ENCODE measurements at places on chromosomes 2 and 18. TPM values are rescaled to one million over a fixed set of nuclear protein-coding genes. Genes with fewer than 3 reads are reported as not detected.
A peak's percentile ranks its signal among the peaks of the same experiment; 100 is the strongest.

GRCh38 chr2:199471443-199472057 lies 13.8 kb upstream of the SATB2 start:
- DNase-seq, result peak; percentile 69

The DLGAP1 gene
- total RNA-seq, result not detected

- DNase-seq, result peak; percentile 29
These were observed 5.6 kb upstream of the TNS1 start for GRCh38 chr2:218008060-218009040.

GRCh38 chr2:54546923-54547720 lies 91.0 kb downstream of the SPTBN1 start:
- no peak for DNase-seq

DNA sequence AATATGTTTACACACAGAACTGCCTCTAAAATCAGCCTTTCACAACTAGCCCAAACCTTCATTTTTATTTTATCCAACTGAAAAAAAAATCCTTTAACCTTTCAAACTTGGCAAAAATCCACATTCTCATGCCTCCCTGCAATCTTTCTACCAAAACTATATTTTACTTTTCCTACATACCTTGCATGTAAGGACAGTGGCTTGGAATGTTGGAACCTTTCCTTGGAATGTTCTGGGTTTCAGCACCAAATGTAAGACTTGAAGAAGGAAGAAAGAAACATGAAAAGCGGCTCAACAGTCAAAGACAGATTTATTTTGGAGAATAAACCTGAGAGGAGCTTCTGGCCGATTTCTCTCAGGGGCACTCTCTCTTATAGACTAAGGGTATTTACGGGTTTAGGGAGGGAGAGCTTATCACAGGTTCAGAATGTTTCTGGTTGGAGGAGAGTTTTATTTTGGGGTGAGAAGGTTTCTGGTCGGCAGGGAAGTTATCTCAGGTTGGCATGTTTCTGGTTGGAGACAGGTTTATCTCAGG lies 79.7 kb downstream of the RRM2 start:
- no peak for DNase-seq

DNA sequence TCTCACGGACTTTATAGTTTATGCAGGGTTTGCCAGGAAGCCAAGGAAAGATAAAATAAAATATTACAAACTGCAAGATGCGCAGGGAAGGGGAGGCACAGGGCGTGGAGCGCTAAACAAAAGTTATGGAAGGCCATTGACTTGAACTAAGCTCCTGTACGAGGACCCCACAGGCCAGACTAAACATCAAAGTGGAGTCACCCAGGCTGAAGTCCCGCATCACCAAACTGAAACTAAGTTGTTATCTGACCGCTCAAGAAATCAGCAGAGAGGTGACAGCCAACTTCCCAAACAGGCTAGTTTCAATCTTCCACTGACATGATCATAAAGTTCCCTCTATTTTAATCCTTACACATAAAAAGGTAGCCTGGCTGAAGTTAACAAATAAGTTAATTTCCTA lies 90.5 kb upstream of the YWHAQ start:
- no peak for DNase-seq

The YIPF4 gene
- total RNA-seq, result 48.1 TPM

DNA sequence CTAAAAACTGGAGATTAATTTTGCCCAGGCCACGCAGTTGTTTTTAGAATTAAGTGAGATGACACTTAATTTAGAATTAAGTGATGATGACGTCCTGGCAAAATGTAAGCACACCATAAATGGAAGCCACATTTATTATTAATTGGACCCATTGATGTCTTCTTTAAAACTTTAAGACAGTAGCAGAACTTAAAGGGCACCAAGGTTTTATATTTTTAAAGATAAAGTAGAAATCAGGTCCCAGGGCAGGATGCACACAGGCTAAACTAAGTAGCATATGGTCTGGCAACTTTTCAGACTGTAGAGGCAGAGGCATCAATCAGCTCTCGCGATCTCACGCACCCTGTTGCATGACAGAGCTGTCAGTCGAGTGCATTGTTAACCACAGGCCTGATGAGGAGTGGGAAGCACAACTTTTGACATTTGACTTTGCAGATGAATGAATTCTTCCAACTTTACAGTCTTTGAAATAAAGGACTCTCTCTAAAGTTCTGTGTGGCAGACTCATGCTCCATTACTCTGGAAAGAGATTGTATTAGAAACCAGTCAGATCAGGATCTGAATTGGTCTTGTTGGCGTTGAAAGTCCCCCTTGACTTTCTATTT lies 232.4 kb downstream of the CD226 start:
- DNase-seq, result peak; percentile 35

The ANKRD30B gene
- 0.57 TPM for total RNA-seq

The VWC2L gene
- not detected for total RNA-seq

GRCh38 chr2:68171684-68172083 lies 14.0 kb downstream of the PNO1 start:
- no peak for DNase-seq

The TMEM178A gene
- total RNA-seq, result 3.9 TPM

The ASB18 gene
- not detected for total RNA-seq

DNA sequence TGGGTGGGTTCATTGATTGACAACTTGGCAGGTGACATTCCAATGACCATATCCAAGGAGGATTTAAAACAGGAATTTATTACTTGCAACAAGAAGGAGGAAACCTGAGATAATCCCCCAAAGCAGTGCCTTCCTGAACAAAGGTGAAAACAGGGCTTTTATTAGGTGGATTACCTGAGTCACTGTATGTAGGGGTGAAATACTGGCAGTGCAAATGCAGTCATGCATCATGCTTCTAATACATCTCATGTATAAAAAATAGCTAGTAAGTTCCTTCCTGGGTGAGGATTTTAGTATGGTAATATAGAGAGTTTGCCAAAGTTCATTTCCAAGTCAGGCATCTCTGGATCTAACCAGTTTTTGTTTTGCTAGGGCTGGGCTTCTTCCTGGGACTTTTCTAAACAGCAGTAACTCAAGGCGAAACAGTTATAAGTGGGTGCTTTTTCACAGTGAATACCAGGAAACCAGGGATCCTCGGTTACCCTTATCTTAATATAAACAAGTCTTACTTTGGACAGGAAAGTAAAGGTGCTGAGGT lies 583.4 kb upstream of the LRRTM1 start:
- DNase-seq, result no peak

The PDE11A gene
- 0.49 TPM for total RNA-seq

DNA sequence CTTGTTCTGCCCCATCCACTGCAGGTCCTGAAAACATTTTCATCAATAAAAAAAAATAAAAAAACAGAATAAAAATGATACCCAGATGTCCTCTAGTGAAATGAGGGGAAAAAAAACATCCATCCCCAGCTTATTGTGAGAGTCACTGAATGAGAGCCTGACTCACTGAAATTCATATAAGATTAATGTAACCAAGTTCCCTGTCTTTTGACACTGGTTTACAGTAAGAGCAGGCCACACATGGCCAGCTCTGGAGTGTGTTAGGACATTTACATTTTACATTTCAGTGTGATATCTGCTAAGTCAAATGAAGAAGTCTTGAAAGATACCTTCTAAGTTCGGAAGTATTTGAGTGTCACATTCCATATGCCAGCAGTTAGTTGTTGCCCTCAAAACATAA lies 21.1 kb upstream of the IL18R1 start:
- DNase-seq, result no peak

DNA sequence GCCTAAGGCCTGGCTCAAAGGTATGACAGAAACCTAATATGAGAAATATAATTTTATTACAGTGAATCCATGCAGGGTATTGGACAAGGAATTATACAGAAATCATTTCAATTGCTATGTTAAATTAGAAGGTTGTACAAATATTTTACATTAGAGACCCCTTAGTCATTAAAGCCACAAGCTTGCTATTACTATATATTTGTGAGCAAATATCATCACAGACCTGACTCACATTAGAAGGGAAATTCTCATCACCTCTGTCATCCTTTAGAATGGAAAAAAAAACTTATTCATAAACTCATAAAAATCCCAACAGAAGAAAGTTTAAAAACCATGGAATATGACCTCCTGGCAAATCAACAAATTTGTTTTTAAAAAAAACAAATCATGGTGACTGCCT lies 277.9 kb downstream of the DCC start:
- DNase-seq, result peak; percentile 12

GRCh38 chr18:11739893-11740292 lies 50.8 kb downstream of the GNAL start:
- no peak for DNase-seq

GRCh38 chr2:178117725-178118124 lies 5.5 kb downstream of the RBM45 start:
- no peak for DNase-seq

- DNase-seq, result no peak
These were observed 328.1 kb upstream of the PKDCC start for GRCh38 chr2:41719756-41720155.

DNA sequence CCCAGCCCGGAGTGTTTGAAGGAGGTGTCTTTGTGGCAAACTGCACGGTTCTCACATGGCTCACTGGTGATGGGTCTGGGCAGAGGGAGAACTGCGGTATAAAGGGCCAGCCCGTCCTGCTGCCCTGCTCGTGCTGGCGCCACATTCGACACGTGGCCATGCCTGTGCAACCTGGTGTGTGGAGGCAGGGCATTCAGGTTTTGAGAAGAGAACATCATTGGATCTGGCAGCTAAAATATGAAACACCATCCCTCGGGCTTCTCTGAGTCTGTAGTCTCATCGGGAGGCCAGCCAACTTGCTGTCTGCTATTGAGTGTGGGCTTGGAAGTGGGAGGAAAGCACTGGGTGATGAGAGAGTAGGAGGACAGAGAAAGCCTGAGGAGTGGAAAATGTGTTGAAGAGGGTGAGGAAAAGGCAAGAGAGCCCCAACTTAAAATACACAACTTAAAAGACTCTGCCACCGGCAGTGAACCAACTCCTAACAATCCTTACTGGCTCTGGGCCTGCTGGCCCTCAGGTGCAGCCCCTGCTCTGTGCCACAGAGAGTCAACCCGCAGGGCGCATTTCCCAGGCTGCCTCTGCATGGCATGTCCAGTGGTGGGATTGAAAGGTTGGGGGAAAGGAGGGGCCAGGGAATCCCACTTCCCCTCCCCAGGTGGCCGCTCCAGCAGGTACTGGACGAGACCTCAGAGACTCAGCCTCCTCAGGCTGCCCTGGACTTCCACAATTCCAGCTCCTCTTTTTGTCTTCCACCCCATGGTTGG lies 112.7 kb upstream of the DLX2 start:
- DNase-seq, result peak; percentile 23

The IL18R1 gene
- total RNA-seq, result not detected

- no peak for DNase-seq
These were observed 104.9 kb upstream of the NDUFV2 start for GRCh38 chr18:8997634-8998033.
